ENCODE measurements at places on chromosomes 3 and 15. TPM values are rescaled to one million over a fixed set of nuclear protein-coding genes. Genes with fewer than 3 reads are reported as not detected.

DNA sequence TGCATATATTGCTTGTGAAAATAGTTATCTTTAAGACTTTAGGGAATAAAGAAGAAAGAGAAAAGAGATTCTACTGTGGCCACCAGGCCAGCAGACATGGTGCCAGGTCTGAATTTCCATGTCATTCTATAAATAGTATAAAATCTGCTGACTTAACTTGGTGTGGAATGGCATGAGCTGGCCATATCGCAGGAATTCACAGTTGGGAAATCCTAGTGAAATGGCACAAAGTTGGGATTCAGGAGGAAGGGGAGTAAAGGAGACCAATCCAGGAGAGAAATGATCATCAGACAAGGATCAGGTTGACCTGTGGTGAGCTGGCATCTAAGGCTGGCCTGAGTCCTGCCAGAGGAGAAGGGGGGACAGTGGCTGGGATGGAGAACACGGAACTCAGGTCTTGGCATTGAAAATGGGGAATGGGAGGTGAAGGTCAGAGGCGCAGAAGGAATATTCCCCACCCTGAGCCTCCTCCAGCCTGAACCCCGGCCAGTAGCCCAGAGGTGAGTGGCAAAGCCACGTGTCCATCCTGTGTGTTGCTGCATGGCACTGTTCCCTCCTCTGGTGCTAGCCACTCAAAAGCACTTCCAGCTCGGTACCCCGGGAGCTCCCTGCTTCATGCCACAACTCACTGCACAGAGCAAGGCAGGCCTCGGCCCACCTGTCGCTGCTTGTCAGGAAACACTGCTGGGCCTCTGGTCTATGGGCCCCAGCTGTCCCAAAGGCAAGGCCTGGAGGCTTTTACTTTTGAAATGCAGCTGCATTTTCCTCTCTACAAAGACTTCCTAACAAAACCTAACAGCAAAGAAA, 51.4 kb downstream of the SSUH2 start:
- no peaks in the 10 kb centered on the region for H3K4me1 ChIP-seq
- H3K36me3 ChIP-seq: no peaks in the 10 kb centered on the region

- H3K27me3 ChIP-seq: no peaks in the 10 kb centered on the region
- no peaks in the 10 kb centered on the region for H3K36me3 ChIP-seq
- no peak overlapping the region for H3K27ac ChIP-seq
- no peak for ATAC-seq
- no peaks in the 10 kb centered on the region for H3K4me1 ChIP-seq
These were observed 127.6 kb upstream of the LMOD3 start for GRCh38 chr3:69250014-69250413.

GRCh38 chr3:122013448-122013925, 8.6 kb downstream of the ILDR1 start:
- H3K27me3 ChIP-seq: no peaks in the 10 kb centered on the region
- no peaks in the 10 kb centered on the region for H3K4me1 ChIP-seq
- no peak overlapping the region for H3K4me3 ChIP-seq
- ATAC-seq: no peak
- no peak overlapping the region for H3K27ac ChIP-seq

DNA sequence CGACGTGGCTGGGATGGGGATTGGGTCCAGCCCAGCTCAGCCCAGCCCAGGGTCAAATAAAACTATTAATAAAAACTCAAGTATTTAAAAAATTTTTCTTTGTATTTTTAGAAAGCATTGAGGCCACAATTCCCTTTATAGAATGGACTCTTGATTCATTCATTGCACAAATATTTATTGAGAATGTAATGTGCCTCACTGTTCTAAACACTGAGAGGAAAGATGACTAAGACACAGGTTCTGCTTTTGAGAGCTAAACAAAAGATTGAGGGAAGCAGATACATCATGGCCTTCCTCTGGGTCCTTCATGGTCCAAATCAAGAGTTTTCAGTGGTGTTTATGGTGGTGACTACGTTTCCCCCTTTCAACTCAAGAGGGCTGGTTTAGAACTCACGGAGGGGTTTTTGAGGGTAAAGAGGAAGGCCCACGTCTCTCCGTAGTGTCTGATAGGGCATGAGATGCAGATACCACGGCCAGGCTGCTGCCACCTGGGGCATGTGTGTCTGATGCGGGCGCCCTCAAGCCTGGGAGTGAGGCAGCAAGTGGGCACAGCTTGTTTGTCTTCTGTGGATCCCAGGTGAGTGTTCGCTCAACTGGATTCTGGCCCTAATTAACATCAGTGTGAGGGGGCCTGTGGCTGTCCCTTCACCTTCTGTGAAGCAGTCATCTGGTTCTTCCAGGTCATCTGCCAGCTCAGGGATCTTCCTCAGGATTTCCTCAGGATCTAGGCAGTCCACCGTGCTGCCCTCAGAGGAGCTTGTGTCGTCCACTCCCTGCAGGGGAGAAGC, 73.5 kb upstream of the SCN5A start:
- no peak for ATAC-seq
- no peak overlapping the region for H3K4me3 ChIP-seq
- H3K27ac ChIP-seq: no peak overlapping the region
- peaks cover 44% of the 10 kb centered on the region for H3K27me3 ChIP-seq
- no peaks in the 10 kb centered on the region for H3K36me3 ChIP-seq

DNA sequence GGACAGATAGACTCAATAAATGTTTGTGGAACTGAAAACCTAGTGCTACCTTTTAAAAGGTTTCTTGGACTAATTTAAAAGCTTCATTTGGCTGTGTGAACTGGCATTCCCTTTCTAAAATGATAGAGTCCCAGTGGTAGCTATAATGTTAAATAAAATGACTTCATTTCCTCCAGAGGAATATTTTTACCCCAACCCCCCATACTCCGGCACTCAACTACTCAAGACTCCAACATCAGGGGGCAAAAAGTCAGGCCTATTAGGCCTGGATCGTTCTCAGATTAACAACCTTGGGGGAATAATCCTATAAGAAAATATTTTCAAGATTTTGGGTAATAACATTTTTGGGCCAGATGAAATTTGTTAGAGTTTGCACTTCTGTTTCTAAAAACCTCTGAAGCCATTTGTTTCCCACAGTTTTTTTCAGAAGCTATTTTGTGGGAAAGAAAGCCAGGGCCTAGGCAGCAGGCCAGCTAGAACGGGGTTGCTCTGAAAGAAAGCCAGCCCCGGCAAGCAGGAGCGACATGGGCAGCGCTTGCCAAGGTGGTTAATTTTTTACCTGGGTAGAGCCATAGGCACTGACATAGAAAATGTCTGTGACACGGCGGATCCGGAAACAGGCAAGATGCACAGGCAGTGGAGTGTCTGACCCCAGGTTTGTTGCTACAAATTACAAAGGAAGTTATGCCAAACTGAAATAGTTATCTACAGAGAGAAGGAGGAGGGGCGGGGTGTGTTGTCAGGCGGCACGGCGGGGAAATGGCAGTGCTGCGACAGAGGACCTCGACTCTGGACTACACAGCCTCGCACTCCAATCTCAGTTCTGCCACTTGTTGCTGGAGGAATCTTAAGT, 84.6 kb downstream of the MAGI1 start:
- H3K4me1 ChIP-seq: peaks cover 37% of the 10 kb centered on the region
- H3K4me3 ChIP-seq: peak overlapping the region; percentile 8
- H3K27ac ChIP-seq: peak overlapping the region; percentile 48
- H3K36me3 ChIP-seq: no peaks in the 10 kb centered on the region
- no peak for ATAC-seq

Gene NTRK3
- 4.3 TPM for total RNA-seq
